ENCODE measurements at places on chromosomes 16 and 17. TPM values are rescaled to one million over a fixed set of nuclear protein-coding genes. Genes with fewer than 3 reads are reported as not detected.

Gene PNPO
- 19.1 TPM for polyA plus RNA-seq

- no peak for DNase-seq
Observed at GRCh38 chr16:31215287-31216162, 1.4 kb downstream of the PYDC1 start.

GRCh38 chr17:34757106-34757505, 177.7 kb downstream of the TMEM132E start:
- no peak for DNase-seq

DNA sequence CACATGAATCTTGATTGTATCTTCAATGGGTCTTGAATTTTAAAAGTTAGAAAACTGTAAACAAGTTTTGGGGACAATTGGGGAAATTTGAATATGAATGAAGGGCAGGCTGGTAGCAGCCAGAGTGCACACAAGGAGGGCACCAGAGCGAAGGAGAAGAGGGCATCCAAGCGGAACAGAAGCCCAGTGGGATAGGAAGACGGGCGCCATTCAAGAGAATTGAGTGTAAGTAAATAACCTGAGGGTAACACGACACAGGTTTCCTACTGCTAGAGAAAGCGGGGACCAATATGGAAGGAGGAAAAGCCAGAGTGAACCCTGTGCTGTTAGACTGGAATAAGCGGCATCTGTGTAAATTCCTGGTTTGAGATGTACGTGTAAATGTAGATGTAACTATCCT, 115.1 kb upstream of the CCL2 start:
- DNase-seq, result no peak

DNA sequence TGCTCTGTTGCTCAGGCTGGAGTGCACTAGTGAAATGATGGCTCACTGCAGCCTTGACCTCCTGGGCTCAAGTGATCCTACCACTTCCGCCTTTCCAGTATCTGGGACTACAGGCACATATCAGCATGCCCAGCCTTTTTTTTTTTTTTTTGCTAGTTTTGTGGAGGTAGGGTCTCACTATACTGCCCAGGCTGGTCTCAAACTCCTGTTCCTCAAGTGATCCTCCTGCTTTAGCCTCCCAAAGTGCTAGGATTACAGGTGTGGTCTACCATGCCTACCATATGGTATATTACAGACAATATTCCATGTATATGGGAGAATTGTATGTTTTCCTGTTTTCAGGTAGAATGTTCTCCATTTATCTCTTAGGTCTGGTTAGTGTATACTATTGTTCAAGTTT, 12.3 kb upstream of the ATF7IP2 start:
- DNase-seq, result no peak

Gene ARL5C
- polyA plus RNA-seq, result not detected

Gene TNFSF12
- 43.9 TPM for polyA plus RNA-seq

DNA sequence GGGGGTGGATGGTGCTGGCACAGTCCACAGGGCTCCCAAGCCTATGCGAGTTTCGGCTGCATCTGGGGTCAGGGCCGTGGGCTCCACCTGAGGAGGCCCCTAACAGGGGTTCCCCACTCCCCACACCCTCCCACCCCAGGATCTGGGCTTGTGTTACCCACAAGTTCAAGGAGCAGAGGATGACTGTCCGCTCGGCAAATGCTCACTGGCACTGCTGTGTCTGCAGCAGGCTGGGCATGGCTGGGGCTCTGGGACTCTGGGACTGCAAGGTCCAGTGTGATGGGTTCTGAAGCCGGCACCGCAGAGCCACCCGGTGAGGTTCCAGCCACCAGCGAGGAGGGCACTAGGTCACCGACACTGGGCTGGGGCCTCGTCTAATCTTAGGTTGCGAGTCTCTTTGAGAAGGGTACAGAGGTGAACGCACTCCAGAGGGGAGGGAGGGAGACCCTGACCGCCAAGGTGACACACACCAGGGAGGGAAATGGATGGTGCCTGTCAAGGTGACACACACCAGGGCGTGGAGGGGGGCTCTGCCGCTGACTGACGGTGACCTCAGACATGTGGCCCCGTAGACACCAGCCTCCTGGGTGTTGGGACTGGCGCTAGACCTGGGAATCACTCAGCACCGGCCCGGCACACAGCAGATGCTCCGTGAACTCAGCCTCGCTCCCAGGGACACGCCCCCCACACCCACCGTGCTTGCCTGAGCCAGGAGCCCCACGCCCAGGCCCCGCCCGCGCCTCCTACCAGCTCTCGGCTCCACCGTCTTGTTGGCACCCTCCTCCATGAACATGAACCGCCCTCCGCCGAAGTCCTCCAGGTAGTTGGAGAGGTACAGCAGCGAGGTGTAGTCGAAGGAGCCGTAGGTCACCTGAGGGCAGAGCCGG, 20.5 kb upstream of the HEXD start:
- DNase-seq, result no peak

Gene RNF43
- 0.65 TPM for polyA plus RNA-seq

DNA sequence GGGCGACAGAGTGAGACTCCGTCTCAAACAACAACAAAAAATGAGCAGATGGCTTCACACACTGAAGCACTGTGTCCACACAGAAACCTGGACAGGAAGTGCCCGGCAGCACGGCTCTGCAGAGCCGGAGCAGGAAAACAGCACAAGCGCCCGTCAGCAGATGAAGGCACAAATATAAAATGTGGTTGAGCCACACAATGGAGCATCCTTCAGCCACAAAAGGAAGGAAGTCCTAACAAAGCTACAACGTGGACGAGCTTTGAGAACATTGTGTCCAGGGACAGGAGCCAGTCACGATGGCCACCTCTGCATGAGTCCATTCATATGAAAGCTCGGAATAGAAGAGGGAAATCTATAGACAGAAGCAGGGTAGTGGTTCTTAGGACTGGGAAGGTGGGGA, 15.7 kb downstream of the RHBDF2 start:
- DNase-seq, result no peak

DNA sequence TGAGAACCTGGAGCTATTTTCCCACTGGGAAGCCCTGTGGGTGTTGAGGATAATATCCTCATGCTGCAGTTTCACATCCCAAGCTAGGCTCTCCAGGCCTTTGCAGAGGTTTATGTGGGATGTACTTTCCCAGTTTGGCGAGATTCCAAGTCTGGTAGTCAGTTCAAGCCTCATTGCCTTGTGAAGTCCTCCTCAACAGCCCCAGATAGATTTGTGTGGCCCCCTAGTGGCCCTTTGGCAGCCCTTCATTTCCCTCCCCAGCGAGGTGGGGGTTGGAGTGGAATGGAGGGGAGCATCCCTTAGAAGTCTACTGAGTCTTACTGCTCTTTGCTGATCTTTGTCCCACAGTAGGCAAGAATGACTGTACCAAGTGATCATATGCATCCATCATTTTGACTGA, 137.9 kb downstream of the CDH11 start:
- DNase-seq, result no peak

- no peak for DNase-seq
Observed at GRCh38 chr16:28090646-28091377, 27.3 kb upstream of the GSG1L start.

- no peak for DNase-seq
Observed at GRCh38 chr16:86496929-86497461, 13.3 kb upstream of the FOXF1 start.

DNA sequence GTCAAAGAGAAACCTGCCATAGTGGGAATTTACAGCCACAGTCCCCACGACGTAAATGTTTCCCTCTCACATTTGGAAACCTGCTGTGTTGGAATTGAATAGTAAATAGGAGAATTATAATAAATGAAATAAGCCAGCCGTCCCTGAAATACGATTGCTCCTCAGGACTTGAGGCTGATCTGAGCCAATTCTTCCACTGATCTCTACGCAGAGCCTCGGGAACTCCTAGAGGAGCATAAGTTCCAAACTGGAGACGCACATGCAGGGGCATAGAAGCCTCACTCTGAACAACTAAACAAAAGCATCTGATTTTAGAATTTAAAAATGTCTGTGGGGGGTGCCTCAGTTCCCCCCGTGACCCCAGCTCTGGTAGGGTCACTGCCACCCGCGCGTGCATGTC, 10.2 kb upstream of the TEX19 start:
- no peak for DNase-seq

GRCh38 chr17:12313786-12314185, 293.1 kb downstream of the MAP2K4 start:
- DNase-seq, result no peak

Gene SIRT7
- polyA plus RNA-seq, result 42.1 TPM

DNA sequence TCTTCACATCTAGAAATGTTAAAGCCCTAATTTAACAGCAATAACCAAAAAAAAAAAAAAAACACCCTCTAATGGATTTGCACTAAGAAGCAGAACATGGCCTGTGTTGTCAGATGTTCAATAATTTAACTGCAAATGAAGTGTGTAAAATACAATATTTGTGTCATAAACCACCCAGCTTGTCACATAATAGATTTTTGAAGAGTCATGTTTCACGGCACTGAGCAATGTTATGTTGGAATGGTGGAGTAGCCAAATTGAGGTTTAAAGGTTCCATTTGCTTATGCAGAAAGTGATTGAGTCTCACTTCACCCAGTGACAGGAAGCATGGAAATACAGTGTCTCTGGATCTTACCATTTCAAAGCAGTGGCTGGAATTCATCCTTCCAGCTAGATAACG, 173.2 kb upstream of the XYLT1 start:
- no peak for DNase-seq

- DNase-seq, result no peak
Observed at GRCh38 chr16:8919089-8919933, 37.2 kb downstream of the LITAFD start.

Gene TRPV2
- 129 TPM for polyA plus RNA-seq

- DNase-seq, result no peak
Observed at GRCh38 chr17:39700148-39700987, 504 bp downstream of the ERBB2 start.

GRCh38 chr17:3012926-3013581, 50.4 kb downstream of the OR1D5 start:
- peak; percentile 40 for DNase-seq

GRCh38 chr17:83202002-83203000, 122.9 kb downstream of the METRNL start:
- DNase-seq, result no peak

GRCh38 chr17:17538417-17539391, 42.5 kb upstream of the RASD1 start:
- DNase-seq, result no peak

DNA sequence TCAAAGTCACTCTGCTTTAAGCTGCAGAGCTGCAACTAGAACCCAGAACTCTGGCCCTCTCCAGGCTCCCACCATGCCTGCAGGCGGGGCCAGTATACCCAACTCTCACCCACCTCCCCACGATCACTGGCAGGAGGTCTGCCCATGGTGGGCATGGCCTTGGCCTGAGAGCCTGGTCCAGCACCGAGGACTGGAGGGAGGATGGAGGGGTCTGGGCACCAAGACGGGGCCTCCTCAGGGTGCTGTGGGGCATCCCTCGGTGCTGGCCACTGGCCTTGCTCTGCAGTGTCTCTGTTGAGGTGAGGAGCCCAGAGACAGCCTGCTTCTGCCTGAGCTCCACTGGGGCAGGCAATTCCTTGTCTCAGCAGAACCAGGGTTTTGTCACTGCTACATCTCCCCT, 1.5 kb upstream of the KRT16 start:
- no peak for DNase-seq

DNA sequence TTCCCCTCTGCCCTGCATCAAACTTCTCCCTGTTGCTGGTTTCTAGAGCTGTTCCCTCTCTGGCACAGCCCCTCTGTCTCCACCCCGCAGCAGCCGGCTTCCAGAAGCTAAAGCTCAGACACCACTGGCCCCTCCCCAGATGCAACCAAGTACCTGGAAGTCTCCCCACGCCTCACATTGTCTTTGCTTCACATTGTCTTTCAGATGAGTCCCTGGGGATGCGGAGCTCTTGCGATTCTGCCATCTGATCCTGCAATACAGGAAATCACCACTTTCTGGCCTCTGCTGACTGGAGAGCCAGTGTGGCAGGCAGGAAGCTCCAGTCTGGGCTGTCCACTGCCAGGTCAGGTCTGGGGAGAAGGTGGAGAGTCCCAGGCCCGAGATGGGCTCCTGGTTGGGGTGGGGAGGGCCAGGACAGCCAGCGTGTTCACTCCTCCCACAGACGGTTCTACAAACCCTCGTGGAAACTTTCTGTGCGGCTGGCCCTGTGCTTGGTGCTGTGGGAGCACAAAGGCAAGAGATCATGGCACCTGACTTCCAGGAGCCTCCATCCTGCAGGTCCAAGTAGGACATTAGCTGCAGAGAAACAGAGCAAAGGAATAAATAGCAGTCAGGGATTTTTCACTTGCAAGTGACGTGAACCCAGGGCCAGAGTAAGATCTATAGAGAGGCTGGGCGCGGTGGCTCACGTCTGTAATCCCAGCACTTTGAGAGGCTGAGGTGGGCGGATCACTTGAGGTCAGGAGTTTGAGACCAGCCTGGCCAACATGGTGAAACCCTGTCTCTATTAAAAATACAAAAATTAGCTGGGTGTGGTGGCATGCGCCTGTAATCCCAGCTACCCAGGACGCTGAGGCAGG, 47.9 kb upstream of the MAP3K14 start:
- no peak for DNase-seq

GRCh38 chr17:61464843-61465180, 12.6 kb downstream of the TBX4 start:
- DNase-seq, result no peak

GRCh38 chr16:15573274-15573895, 69.6 kb downstream of the MARF1 start:
- DNase-seq, result no peak

Gene HP
- polyA plus RNA-seq, result not detected

DNA sequence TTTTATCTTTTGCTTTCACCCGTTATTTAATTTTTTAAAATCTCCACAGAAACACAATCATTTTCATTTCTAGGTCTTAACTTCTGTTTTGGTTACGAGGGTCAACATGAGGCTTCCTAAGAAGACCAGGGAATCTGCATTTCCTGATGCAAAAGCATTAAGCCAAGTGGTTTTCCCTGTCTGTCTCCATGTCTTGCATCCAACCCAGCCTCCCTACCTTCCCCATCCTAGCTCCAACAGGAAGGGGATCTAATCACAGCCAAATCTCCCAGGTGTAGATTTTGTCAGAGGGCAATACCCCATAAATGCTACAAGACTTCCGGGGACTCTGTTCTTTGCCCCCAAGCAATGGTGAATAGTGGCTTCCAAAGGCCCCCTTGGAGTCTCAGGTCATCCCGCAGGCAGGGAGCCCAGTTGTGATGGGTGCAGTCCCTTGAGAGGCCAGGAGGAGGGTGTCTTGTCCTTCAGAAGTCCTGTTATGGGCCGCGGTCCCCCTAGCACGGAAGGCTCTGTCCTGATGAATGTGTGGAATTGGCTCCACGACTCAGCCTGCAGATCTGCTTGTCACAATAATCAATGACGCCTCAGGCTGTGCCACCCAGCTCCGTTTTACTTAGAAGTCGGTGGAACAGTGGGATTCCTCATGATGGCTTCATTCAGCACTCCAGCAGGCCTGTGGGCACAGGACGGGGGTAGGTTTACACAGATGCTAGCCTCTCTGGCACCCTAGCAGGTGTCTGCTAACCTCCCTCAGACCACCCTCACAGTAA, 141.1 kb downstream of the RGS9 start:
- DNase-seq, result no peak

Gene NDUFAF8
- polyA plus RNA-seq, result 74.7 TPM

- DNase-seq, result no peak
Observed at GRCh38 chr17:6996256-6997011, 585 bp downstream of the ALOX12 start.

Gene TMED6
- not detected for polyA plus RNA-seq

GRCh38 chr16:4839942-4840341, 7.1 kb downstream of the GLYR1 start:
- DNase-seq, result no peak
